ENCODE measurements at places on chromosomes 11 and 22.

DNA sequence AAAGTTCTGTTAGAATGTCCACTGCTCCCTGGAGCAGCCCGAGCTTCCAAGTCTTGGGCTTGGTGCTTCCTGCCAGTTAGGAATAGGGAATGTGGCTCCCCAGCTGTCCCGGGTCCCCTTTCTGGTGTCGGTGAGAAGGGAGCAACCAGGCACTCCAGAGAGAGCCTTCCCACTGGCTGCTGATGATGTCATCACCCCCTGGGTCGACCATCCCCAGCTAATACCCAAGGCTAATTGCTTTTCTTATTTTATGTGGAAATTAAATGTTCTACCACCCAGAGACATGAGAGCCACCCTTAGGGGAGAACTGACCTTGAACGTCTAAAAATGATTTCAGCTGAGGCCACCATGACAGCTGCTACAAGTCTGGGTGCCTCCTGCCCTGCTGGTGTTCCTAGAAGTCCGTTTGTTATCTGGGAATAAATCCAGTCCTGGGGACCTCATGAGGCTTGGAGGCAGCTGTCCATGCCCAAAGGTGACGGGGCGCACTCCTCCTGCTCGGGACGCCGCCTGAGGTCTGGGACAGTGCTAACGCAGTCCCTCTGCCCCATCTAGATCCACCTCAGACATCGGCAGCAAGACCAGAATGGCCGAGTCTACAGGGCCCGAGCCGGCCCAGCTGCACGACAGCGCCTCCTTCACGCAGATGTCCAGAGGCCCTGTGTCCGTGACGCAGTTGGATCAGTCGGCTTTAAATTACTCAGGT is 42.3 kb downstream of the C11orf91 start:
- no peak for DNase-seq

DNA sequence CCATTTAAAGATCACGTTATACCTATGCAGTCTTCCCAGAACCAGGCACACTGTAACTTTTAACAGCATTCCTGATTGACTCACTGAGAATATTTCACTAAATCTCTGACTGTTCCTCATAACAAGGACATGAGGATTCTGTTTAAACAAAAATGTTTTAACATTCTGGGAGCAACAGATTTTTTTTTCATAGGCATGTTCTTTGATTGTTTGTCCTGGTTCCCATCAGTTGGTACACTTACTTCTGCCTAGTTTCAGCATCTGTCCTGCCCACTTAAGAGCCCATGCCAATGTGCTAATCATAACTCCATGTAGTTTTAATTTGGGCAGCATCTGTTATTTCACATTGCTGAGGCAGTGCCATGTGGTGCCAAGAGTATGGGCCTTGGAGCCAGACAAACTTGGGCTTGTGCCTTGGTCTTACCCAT is 138.5 kb upstream of the CTSC start:
- peak; percentile 62 for DNase-seq

GRCh38 chr11:67040147-67040546 is 16.5 kb upstream of the RHOD start:
- DNase-seq = no peak

DNA sequence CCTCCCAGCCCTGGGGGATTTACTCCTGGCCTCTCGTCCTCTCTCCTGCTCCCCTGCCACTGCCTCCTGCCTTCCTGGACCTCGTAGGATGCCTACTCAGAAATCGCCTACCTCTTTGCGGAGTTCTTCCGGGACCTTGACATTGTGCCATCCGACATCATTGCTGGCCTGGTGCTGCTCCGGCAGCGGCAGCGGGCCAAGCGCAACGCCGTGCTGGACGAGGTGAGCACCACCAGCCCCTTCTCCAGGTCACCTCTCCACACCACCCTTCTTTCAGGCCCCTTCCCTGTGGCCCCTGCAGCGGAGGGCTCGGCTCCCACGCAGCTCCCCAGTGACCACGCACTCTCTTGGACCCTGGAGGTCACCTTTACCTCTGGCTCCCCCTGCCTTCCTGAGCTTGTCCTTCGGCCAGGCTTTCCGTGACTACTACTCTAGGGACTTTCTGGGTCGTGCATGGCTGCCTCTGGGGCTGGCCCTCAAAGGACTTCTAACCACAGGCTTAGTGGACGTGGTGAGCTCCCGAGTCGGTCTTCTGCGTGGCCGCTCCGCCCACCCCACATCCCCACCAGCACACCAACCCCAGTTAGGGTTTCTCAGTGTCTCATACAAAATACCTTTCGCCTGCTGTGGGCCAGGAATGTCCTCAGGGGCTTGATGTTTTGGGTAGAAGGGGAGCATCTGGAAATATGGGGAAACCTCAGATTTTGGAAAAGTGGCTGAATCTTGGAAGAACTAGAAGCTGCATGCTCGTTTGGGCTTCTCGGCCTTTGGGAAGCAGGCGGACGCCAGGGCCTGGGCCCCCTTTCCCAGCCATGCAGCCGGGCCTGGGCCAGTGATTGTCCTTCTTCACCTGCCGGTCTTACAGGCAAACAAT is 24.1 kb upstream of the MYRF start:
- no peak for DNase-seq

GRCh38 chr11:104907521-104908185 is 9.4 kb upstream of the CASP12 start:
- peak; percentile 51 for DNase-seq

- DNase-seq = no peak
Measured at GRCh38 chr22:25002241-25002985, 49.9 kb downstream of the KIAA1671 start.
